Activated CD4-positive, alpha-beta T cell treated with anti-CD3 and anti-CD28 coated beads for 1 hour (primary cell): ENCODE measurements at places on chromosomes 3 and 15.
A peak's percentile ranks its signal among the peaks of the same experiment; 100 is the strongest.

DNA sequence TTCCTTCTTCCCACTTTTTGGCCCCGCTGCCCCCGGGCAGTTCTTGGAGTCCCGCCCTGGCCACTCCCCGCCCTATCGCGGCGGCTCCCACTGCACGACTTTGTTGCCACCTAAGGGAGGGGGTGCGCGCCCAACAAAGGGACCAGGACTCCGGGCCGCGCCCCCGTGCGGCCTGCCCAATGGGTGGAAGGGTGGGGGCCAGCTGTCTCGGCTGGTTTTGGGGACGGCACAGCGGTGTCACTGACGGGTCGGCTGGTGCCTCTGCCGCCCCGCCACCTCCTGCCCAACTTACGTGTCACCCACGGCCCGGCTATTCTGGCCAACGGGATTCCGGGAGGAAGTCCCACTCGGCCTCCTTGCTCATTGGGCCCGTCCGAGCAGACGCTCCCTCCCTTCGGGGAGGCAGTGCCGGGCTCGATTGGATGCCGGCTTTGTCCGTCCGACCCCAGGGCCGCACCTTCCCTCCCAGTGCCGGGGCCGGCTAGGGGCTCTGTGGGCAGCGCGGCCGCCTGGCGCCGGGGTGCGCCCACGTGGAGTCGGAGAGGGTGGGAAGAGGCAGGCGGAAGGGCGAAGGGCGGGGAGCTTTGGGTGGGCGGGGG, at the start of gene GOLIM4:
Gene GOLIM4 (minus strand): TSS at position 314 of the 599 bp plus-strand sequence. CDS start 639 bp downstream, outside the sequence.
- peak; percentile 8 for DNase-seq

DNA sequence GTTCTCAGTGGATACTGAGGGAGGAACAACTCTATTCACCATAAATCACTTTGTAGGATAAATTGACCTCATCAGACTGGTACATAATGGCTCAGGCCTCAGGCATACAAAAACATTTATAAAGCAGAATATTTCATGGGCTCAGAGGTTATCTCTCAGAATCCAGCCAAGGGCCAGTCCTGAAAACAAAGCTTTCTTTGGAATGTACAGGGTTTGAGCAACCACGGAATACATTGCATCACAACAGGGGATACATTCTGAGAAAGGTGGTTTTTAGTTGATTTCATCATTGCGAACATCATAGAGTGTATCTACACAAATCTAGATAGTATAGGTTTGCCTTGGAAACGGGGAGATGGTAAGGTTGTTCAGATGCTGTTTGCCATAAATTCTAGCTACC, 33.4 kb upstream of the CTDSPL2 start:
- no peak for DNase-seq

GRCh38 chr3:19149368-19149767, 1.1 kb downstream of the KCNH8 start:
- no peak for DNase-seq

GRCh38 chr3:141346418-141346817, 21.9 kb upstream of the ZBTB38 start:
- DNase-seq, result no peak

DNA sequence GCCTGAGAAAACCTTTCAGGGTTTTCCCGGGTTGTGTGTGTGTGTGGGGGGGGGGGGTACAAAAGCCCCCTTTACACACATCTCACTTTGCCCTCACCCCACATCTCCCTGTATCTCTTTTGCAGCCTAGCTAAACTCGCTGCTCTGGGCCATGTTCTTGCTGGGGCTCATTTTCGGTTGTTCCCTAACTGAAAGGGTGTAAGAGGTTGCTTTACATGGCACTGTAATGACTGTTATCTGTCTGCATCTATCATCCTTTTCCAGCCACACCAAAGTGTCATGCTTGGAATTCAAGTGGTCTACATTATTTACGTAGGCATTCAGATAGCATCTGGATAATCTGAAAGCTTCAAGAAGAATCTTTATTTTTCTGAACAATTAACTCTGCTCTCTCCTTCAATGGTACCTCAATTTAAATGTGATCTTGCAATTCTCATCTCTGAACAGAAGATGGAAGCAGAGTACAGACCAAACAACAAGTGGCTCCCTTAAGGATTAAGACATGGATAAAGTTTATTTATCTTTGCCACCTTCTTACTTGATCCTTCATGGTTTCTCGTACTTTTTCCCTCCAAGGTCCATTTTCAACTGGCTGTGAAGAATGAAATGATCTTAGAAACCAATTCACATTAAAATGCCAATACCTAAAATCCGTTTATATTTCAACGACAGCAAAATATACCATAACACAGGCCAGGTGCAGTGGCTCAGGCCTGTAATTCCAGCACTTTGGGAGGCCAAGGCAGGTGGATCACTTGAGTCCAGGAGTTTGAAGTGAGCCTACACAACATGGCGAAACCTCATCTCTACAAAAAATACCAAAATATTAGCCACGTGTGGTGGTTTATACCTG, 34.9 kb downstream of the DCLK3 start:
- no peak for DNase-seq

DNA sequence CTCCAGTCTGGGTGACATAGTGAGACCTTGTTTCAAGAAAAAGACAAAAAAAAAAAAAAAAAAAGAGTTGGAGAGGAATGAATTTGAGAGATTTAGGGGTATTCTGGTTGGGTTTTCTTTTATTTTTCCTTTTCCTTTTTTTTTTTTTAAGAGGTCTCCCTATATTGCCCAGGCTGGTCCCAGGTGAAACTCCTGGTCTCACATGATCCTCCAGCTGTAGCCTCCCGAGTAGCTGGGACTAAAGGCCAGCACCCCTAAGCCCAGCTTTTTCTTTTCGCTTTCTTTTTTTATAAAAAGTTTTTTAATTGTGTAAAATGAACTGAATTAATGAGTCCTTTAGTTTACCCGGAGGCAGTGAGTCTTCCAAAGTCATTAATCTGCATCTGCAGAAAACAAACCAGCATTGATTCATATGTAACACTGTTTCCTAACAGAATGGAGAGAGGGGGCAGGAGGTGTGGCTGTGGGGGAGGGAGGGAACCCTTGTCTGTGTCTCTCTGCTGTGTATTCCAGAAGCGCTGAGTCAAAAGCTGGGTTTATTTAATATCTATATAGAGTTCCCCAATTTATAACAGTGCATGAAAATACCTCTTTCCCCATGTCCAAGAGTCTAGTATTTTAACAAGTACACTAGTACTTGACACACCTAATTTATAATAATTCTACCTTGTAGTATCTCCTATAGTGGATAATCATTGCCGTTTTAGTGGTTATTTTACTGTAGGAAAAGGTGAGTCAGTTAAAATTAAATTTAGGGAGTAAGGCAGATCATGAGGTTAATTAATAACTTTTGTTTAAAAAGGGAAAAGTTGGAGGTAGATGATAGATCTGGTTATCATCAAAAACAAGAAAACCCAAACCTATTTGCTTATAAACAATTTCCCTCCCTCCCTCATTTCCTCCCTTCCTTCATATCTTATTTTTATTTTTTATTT, 2.6 kb upstream of the DPPA4 start:
- no peak for DNase-seq

- no peak for DNase-seq
These were observed 5.4 kb upstream of the PPP1R2 start for GRCh38 chr3:195548501-195548900.

GRCh38 chr3:119302697-119303551, 8.7 kb downstream of the ARHGAP31 start:
- DNase-seq, result no peak

GRCh38 chr3:160643994-160644393, 33.0 kb upstream of the ARL14 start:
- DNase-seq, result no peak

DNA sequence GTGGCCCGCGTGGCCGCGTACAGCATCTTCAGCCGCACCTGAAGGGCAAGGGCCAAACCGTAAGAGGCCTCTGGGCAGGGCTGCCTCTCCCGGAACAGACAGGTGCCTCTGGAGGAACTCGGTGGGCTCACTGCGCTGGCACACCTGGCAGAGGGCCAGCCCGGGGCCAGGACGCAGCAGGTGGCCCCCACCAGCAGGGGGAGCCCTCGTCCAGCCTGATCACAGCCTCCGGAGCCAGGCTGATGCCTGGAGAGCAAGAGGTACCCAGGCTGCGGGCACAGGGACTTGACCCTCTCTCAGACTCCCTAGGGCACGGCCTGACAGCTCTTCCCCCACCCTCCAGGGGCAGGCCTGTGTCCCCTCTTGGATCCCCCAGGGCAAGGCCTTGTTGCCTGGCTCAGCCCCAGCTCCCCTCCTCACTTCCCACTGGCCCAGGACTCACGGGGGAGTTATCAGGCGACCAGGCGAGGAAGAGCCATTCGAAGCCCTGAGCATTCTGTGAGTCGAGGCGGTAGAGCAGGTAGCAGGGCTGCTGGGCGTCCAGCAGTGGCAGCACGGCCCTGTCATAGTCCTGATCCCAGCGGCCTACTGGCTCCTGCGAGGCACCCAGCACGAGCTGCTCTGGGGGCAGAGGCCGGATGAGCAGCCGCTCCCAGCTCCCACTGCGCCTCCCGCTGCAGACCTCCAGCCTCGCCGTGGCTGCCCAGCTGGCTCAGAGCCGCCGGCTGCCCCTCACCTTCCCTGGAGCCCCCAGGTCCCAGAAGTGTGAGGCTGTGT, 6.2 kb upstream of the TLR9 start:
- DNase-seq, result peak; percentile 84

DNA sequence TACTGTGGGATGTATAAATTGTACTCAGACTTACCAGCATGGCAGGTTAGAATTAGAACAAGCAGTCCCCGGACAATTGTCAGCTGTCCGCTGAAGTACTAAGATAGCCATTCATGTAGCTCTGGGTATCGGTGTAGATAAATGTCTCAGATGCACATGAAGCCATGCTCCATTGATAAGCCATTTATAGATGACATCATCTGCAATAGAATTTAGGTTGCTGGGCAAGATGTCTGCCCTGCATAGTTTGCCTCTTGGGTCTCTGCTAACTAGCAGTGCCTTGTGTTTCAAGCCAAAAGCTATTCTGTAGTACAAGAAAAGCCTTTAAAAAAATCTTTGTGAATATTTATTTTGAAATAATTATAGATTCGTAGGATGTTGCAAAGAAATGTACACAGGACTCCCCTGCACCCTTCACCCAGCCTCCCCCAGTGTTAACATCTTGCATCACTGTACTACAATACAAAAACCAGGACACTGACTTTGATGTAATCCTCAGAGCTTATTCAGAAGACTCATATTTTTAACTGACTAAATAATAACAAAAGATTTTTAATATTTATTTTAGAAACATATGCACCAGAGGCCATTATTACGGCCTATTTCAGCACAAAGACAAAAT, 220.6 kb upstream of the THRB start:
- no peak for DNase-seq

GRCh38 chr15:54564166-54564565, 585.9 kb downstream of the UNC13C start:
- DNase-seq, result no peak

DNA sequence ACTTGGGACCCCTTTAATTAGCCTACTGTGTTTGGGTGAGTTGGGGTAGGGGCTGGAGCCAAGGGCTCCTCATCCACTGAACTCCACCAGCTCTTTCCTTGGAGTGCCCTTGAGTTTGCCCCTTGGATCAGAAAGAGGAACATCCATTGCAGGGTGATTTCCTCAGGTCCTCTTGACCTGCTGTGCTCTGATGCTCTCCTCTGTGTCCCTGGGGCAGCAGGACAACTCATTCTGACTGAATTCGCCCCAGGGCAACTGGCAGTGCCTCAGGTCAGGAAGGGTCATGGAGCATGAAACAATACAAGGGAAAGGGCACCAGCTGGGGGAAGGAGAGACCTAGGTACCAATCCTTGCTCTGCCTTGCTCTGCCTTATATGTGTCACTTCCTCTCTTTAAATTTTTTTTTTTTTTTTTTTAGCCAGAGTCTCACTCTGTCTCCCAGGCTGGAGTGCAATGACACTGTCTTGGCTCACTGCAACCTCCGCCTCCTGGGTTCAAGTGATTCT, 47.8 kb downstream of the BSN start:
- DNase-seq, result no peak

- no peak for DNase-seq
These were observed 25.8 kb downstream of the ARHGEF3 start for GRCh38 chr3:56775838-56776555.

GRCh38 chr3:176935194-176935888, 261.9 kb downstream of the TBL1XR1 start:
- no peak for DNase-seq

DNA sequence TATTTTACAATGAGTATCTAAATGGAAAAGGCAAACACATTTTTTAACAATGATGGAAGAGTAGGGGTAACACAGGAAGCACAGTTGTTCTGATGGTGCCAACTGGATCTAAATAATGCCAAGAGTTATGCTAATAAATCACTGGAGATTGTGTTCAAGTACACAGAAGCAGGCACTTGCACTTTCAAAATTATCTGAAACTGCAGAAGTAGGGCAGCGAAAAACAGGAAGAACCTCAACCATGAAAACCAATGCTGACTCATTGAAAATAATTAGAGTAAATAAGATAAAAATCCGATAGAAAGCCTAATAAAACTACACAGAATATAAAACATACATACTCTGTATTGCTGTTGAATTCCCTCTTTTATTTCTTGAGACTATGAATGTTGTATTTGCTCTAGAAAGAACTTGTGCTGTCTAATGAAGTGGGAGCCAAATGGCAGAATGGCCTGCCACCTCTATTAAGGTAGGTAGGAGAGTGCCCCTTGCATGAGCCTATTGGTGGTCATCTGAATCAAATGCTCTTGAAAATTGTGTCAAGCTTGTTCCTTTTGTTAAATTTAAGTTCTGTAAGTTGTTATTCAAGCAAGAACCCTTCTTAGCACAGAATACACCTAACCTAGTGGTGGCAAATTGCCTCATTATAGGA, 93.7 kb downstream of the ABI3BP start:
- no peak for DNase-seq

GRCh38 chr3:66083784-66084213, 45.1 kb upstream of the MAGI1 start:
- no peak for DNase-seq

GRCh38 chr15:49977306-49977705, 141.7 kb downstream of the ATP8B4 start:
- no peak for DNase-seq

DNA sequence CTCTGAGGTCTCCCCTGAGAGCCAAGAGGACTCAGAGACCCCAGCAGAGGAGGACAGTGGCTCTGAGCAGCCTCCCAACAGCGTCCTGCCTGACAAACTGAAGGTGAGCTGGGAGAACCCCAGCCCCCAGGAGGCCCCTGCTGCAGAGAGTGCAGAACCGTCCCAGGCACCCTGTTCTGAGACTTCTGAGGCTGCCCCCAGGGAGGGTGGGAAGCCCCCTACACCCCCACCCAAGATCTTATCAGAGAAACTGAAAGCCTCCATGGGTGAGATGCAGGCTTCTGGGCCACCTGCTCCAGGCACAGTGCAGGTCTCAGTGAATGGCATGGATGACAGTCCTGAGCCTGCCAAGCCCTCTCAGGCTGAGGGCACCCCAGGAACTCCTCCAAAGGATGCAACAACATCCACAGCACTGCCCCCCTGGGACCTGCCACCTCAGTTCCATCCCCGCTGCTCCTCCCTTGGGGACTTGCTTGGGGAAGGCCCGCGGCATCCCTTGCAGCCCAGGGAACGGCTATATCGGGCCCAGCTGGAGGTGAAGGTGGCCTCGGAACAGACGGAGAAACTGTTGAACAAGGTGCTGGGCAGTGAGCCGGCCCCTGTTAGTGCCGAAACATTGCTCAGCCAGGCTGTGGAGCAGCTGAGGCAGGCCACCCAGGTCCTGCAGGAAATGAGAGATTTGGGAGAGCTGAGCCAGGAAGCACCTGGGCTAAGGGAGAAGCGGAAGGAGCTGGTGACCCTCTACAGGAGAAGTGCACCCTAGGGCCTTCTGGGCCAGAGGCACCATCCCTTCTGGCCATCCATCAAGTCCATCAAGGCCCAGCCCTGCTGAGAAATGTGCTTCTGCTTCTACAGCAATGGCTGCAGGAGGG, 23.6 kb downstream of the PLEKHO2 start:
- no peak for DNase-seq

- no peak for DNase-seq
These were observed 95.3 kb upstream of the SOX2 start for GRCh38 chr3:181616088-181617070.
